ENCODE measurements at places on chromosomes 16 and 17. TPM values are rescaled to one million over a fixed set of nuclear protein-coding genes. Genes with fewer than 3 reads are reported as not detected.

GRCh38 chr17:50128441-50129352, 1.3 kb downstream of the SAMD14 start:
- H3K4me1 ChIP-seq = peaks cover 9% of the 10 kb centered on the region
- peaks cover 28% of the 10 kb centered on the region for H3K27me3 ChIP-seq
- DNase-seq = no peak
- no peak overlapping the region for H3K27ac ChIP-seq

GRCh38 chr16:22313876-22314470, 16.8 kb downstream of the POLR3E start:
- H3K4me3 ChIP-seq = no peak overlapping the region
- no peaks in the 10 kb centered on the region for H3K27me3 ChIP-seq
- no peak overlapping the region for H3K27ac ChIP-seq
- H3K4me1 ChIP-seq = no peaks in the 10 kb centered on the region
- peaks cover 7% of the 10 kb centered on the region for H3K36me3 ChIP-seq

ITPRIPL2 gene
- total RNA-seq = 142 TPM

GRCh38 chr16:78211946-78212345, 112.5 kb downstream of the WWOX start:
- H3K27me3 ChIP-seq = no peaks in the 10 kb centered on the region
- peak; percentile 82 for DNase-seq
- peak overlapping the region; percentile 95 for H3K27ac ChIP-seq
- H3K4me1 ChIP-seq = peaks cover 50% of the 10 kb centered on the region

- H3K4me3 ChIP-seq = no peak overlapping the region
- H3K4me1 ChIP-seq = no peaks in the 10 kb centered on the region
- no peak overlapping the region for H3K27ac ChIP-seq
- no peaks in the 10 kb centered on the region for H3K27me3 ChIP-seq
- no peaks in the 10 kb centered on the region for H3K36me3 ChIP-seq
These were observed 3.0 kb downstream of the PAQR4 start for GRCh38 chr16:2971985-2972784.

GRCh38 chr16:23902748-23903414, 67.1 kb downstream of the PRKCB start:
- H3K27ac ChIP-seq = no peak overlapping the region
- H3K27me3 ChIP-seq = peaks cover 19% of the 10 kb centered on the region
- no peaks in the 10 kb centered on the region for H3K4me1 ChIP-seq
- no peaks in the 10 kb centered on the region for H3K36me3 ChIP-seq

SMIM5 gene
- total RNA-seq = 0.31 TPM

DNA sequence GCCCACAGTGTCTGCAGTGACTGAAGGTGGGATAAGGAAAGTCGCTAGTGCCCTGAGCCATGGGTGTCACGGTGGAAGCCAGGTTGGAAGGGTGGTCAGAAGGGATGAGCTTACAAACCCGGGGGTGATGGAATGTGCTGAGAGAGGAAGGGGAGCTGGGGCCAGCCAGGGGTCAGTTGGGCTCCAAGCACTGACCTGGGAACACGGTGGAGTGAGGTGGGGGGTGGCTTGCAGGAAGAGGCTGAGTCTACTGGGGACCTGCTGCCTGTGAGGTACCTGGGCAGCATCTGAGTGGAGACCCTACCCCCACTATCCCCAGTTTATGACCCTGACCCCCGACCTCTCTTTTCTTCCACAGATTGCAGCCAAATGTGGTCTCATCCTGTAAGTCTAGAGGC, 3.1 kb downstream of the TMEM92 start:
- H3K27ac ChIP-seq = peak overlapping the region; percentile 53
- DNase-seq = no peak
- no peaks in the 10 kb centered on the region for H3K27me3 ChIP-seq
- peaks cover 74% of the 10 kb centered on the region for H3K4me1 ChIP-seq

KRTAP9-2 gene
- total RNA-seq = not detected

DNA sequence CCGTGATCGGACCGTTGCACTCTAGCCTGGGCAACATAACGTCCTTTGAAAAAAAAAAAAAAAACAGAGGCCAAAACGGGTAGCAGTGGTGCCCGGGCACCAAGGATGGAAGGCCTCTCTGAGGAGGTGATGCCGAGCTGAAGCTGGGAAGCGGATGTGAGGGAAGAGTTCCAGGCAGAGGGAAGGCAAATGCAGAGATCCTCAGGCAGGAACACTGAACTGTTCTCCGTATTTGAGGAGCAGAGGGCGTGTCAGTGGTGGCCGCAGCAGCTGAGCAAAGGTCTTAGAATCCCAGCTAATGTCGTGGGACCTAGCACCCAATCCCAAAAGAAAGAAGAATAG, 656 bp upstream of the KCTD13 start:
- H3K4me1 ChIP-seq = peaks cover 23% of the 10 kb centered on the region
- no peak for DNase-seq
- H3K27ac ChIP-seq = peak overlapping the region; percentile 46

DNA sequence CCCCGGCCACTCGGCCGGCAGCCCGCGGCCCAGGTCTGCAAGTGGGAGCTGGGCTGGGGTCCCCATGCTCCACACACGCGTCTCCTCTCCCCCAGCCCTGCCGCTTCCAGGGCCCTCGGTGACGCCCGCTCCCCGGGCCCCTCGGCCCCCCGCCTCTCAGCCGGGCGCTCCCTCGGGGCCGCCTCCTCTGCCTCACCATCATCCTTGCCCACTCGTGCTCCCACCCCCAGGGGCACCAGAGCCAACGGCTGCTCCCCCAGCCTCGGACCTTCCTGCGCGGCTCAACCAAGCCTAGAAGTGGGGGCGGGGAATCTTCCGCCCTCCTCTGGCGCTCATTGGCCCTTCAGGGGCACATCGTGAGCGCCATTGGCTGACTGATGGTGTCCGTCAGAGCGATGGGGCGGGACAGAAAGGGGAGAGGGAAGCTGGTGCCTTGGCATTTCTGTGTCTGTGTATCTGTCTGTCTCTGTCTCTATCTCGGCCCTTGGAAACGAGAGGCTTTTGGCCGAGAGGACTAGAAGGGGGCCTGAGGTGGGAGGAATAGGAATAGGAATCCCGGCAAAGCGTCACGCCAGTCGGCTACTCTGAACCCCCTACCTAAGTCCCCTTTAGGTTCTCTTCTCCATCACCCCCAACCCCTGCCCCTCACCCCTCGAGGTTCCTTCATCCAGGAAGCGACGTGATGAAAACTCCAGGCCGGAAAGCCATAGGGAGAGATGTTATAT, 88.9 kb downstream of the CDC27 start:
- DNase-seq = peak; percentile 82
- no peaks in the 10 kb centered on the region for H3K36me3 ChIP-seq
- peak overlapping the region; percentile 99 for H3K4me3 ChIP-seq
- H3K27me3 ChIP-seq = no peaks in the 10 kb centered on the region

DNA sequence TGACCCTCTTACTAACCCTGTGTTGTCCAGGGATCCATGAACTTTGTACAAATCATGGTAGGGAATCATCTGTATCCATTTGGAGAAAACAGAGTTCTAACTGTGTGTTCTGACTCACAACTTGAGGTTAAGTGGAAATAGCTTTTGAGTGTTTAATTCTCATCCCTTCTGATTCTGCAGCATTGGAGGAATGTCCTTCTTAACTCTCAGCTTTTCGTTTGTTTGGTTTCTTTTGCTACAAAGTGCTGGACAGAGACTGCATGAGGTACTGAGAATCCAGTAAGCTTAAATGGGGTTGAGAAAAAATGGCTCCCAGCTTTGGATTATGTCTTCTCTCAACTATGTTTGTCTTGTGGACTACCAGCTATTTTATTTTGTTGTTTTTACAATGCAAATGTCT, 352.1 kb upstream of the KIF2B start:
- no peaks in the 10 kb centered on the region for H3K4me1 ChIP-seq
- DNase-seq = no peak
- H3K27me3 ChIP-seq = no peaks in the 10 kb centered on the region
- no peaks in the 10 kb centered on the region for H3K36me3 ChIP-seq

TBX2 gene
- 0.44 TPM for total RNA-seq

PRM1 gene
- not detected for total RNA-seq

DNA sequence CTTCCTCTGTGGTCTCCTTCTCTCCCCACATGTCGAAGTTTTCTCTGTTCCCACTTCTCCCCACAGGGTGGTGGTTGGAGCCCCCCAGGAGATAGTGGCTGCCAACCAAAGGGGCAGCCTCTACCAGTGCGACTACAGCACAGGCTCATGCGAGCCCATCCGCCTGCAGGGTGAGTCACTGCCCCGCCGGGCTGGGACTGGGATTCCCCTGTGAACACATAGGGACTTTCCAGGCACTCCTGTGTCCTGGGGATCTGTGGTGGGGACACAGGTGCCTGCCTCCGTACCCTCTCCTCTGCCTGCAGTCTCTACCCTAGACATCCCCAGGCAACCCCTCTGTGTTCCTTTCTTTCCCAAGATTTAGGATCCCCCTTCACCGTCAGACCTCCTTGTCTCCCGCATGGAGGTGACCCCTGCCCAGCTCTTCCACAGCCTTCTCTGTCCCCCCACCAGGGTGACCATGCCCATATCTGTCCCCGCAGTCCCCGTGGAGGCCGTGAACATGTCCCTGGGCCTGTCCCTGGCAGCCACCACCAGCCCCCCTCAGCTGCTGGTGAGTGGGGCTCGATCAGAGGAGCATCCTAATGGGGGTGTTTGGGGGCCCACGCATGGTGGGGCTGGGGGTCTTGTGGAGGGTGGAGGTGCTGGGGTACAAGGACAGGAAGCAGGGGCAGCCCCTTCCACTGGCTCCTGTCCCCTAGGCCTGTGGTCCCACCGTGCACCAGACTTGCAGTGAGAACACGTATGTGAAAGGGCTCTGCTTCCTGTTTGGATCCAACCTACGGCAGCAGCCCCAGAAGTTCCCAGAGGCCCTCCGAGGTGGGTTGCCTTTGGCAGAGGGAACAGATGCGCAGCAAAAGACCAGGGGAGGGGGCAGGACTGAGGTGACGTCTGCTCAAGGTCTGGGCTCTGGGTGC, 5.8 kb downstream of the ITGAM start:
- DNase-seq = peak; percentile 66
- no peak overlapping the region for H3K4me3 ChIP-seq
- H3K36me3 ChIP-seq = no peaks in the 10 kb centered on the region
- H3K27ac ChIP-seq = peak overlapping the region; percentile 58

DNA sequence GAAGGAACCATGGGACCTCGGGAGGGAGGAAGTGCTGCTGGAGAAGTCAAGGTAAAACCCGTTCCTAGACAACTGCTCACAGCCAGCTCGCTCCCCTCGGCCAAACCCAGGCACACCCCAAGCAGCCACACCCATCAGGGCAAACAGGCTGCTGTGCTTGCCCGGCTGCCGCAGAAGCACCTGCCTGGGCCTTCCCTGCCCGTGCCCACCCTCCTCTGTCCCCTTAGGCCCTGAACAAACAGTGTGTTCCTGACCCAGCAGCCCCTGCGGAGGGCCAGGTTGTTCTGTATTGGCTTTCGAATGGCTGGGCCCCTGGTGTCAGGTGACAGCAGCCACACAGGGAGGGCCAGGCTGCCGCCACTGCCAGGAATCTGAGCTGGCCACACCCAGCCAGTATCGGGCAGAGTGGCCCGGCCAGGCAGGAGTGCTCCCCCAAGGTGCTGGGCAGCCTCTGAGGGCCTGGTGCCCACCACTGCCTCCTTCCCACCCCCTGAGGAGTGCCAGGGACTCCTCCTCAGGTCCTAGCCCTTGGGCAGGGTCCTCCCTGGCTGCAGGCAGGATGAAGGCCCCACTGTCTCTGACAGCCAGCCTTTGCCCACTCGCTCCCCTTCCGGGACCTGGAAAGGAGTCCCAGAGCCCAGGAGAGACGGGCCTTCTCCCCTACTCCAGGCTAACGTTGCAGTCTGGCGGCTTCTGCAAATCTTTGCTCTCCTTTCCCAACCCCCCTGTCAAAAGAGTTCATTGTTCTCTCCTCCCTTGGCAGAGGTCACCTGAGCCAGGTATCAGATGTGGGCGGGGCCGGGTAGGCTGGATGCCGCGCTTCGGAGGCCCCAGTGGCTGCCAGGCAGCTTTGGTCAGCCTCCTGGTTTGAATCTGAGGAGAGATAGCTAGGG, 24.0 kb downstream of the LLGL2 start:
- peak; percentile 98 for DNase-seq
- peak overlapping the region; percentile 94 for H3K27ac ChIP-seq
- H3K36me3 ChIP-seq = no peaks in the 10 kb centered on the region
- no peaks in the 10 kb centered on the region for H3K27me3 ChIP-seq

DNA sequence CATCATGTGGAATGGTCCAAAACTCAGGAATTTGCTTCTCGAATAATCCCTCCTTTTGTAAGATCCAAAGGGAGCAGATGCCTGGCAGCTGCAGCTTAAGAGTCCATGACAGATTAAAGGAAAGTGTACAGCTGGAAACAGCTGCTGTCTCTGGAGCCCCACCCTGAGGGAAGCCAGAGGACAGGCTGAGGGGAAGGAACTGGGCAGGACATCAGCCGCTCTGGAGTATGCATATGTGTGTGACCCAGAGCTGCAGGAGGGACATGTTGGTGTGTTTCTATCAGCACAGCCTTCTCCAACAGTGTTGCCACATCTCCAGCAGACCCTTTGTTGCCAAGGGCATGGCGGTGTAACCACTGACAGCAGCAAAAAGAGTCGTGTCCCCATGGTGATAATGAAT, 46.2 kb downstream of the CYB561 start:
- no peak overlapping the region for H3K4me3 ChIP-seq
- peaks cover 53% of the 10 kb centered on the region for H3K36me3 ChIP-seq
- no peak for DNase-seq
- no peaks in the 10 kb centered on the region for H3K27me3 ChIP-seq
- H3K4me1 ChIP-seq = no peaks in the 10 kb centered on the region

GRCh38 chr16:7997966-7998365, 592.3 kb downstream of the TMEM114 start:
- H3K4me3 ChIP-seq = no peak overlapping the region
- H3K4me1 ChIP-seq = no peaks in the 10 kb centered on the region
- H3K27me3 ChIP-seq = 0 out of 2 replicates have a peak, but pooled peaks cover 3% of the 10 kb centered on the region

GRCh38 chr16:4005731-4006130, 110.5 kb downstream of the ADCY9 start:
- H3K27ac ChIP-seq = no peak overlapping the region
- DNase-seq = no peak
- H3K36me3 ChIP-seq = no peaks in the 10 kb centered on the region
- no peak overlapping the region for H3K4me3 ChIP-seq

DNA sequence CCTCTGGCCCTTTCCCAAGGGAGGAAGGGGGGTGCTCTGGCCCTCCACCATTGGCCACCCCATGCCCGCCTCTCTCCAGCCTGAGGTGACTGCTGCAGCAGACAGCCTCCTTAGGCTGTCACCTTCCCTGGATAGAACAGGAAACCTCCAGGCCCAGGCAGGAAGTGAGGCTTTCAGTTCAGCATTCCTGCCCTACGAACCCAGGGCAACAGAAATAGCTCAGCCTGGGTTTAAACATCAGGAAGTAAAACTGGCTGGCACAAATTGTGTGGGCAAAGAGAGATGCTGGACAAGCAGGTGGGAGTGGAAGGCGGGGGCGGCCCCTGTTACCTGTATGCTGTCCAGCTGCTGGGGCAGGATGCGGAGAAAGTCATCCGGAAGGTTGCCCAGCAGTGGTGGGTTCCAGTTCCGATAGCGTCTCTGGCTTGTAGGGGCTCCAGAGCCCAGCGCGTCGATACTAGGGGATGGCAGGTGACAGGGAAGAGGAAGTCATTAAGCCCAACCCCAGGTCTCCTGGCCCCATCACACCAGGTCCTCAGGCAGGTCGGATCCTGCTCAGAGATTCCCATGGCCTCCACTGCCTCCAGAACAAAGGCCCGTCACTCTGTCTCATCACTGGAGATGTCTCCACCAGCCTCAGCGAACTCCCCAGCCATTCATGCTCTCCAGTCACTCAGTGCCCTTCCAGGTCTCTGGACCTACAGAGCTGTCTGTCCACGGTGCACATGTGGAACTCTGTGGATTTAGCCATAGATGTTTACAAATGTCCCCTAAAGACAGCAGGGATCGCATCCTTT, 23.6 kb upstream of the MRPS23 start:
- H3K4me3 ChIP-seq = no peak overlapping the region
- H3K36me3 ChIP-seq = no peaks in the 10 kb centered on the region
- no peak overlapping the region for H3K27ac ChIP-seq
- H3K4me1 ChIP-seq = peaks cover 40% of the 10 kb centered on the region

TNFRSF17 gene
- not detected for total RNA-seq
